ENCODE measurements at places on chromosomes 16 and 17.

GRCh38 chr16:89119661-89120141 lies 26.0 kb downstream of the ACSF3 start:
- no peak for DNase-seq

- no peak for DNase-seq
Measured at GRCh38 chr17:20281860-20282259, 185.5 kb downstream of the LGALS9B start.

- DNase-seq: no peak
Measured at GRCh38 chr16:57742543-57742942, 7.0 kb downstream of the KATNB1 start.

GRCh38 chr16:66977341-66978113 lies 10.9 kb upstream of the CES4A start:
- peak; percentile 76 for DNase-seq

GRCh38 chr17:28865946-28866752 lies 11.3 kb downstream of the ERAL1 start:
- DNase-seq: no peak

DNA sequence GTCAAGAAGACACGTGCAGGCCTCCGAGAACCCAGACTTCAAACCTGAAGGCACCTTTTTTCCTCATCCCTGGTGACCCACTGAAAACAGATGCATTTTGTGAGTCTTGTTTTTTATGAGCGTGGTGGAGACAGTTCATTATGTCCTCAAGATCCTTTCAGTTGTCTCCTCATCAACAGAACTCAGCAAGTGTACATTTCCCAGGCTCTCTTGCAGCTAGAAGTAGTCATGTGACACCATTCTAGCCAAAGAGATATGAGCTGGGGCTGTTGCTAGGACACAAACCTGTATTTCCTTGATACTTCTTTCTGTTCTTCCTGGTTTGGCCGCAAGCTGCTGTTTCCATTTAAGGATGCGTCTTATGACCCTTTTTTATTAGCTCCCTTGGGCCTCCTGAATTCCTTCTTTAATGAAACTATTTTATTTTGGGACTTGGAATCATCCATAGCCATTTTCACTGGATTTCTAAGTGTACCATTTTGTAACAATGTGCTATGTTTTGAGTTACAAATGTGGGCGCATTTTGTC lies 135.7 kb upstream of the FOXF1 start:
- no peak for DNase-seq

GRCh38 chr16:85835227-85835751 lies 35.8 kb downstream of the COX4I1 start:
- no peak for DNase-seq

DNA sequence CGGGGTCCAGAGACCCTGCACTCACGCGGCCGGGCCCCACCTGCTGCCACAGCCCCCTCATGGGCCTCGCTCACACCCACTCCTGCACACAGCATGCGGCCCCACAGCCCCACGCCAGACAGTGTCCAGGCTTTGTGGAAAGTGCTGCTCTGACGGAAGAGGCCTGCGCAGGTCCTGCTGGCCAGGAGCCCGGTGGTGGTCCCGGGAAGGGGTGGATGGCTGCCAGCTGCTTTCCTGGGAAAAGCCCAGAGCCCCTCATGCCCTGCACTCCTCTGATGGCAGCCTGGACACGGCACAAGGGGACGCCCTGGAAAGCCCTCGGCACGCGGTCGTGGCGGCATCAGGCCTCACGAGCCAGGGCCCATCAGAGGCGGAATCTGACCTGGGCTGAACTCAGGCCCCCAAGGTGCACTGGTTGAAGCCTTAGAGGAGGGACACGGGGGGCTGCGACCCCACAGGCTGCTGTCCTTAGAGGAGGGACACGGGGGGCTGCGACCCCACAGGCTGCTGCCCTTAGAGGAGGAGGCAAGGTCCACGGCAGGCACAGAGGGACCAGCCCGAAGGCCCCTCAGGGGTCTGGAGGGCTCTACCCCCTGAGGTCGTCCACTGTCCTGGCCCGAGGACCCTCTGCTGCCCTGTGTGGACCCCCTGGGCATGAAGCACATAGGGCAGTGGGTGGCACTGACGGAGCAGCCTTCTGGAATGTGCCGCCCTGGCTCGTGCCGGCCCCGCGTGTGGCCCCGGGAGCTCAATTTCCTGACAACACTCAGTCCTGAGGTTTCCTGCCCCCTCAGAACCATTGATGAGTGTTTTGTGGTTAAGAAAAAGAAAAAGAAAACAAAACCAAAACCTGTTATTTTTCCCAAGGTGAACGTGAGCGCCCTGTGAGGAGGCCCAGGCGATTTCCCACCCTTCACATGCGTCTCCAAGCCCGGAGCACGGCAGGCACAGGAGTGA lies 22.1 kb downstream of the SOX8 start:
- peak; percentile 34 for DNase-seq

DNA sequence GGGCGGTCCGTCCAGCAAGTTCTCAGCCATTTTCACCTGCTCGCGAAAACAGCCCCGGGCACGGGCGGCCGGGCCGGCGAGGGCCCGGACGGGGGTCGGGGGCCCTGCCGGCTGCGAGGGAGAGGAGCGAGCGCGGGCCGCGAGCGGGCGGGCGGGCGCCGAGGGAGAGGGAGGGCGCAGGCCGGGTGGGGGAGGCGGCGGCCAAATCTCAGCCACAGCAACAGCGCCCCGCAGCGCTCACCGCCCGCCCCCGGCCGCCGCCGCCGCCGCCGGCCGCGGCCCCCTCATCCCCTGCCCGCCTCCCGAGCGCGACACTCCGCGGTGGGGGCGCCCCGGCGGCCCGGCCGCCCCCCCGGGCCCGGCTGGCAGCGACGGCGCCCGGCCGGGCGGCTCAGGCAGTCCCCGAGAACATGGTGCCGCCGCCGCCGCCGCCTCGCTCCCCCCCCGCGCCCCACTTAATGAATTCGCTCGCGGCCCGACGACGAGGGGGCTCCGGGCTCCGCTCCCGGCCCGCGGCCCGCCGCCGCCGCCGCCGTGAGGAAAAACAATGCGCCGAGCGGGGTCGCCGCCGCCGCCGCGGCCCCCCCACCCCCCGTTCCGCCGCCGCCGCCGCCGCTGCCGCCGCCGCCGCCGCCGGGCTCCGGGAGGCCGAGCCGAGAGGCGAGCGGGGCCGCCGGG lies 487 bp downstream of the CREBBP start:
- peak; percentile 55 for DNase-seq

DNA sequence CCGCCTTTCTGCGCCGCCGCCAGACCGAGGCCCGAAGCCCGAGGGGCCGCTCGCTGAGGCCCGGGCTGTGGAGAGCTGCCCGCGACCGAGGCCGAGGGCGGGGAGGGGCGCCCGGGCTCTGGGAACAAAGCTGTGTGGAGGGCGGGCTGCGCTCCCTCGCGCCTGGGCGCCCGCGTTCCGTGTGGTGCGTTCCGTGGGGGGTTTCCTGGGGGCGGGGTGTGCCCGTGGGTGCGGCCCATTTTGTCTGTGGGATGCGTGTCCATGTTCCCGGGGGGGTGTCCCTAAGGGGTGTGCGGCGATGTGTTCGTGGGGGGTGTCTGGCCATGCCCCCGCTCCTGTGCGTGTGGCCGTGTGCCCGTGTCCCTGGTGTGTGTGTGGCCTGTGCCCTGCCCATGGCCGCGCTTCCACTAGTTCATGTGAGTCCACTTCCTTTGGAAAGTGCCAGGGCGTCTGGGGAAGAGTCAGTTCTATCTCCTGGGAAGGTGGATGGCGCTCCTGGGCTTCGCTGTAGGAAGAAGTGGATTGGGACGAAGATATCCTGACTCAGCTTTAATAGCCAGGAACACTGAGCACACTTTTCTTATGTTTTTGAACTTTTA lies 520 bp downstream of the JPT2 start:
- no peak for DNase-seq

DNA sequence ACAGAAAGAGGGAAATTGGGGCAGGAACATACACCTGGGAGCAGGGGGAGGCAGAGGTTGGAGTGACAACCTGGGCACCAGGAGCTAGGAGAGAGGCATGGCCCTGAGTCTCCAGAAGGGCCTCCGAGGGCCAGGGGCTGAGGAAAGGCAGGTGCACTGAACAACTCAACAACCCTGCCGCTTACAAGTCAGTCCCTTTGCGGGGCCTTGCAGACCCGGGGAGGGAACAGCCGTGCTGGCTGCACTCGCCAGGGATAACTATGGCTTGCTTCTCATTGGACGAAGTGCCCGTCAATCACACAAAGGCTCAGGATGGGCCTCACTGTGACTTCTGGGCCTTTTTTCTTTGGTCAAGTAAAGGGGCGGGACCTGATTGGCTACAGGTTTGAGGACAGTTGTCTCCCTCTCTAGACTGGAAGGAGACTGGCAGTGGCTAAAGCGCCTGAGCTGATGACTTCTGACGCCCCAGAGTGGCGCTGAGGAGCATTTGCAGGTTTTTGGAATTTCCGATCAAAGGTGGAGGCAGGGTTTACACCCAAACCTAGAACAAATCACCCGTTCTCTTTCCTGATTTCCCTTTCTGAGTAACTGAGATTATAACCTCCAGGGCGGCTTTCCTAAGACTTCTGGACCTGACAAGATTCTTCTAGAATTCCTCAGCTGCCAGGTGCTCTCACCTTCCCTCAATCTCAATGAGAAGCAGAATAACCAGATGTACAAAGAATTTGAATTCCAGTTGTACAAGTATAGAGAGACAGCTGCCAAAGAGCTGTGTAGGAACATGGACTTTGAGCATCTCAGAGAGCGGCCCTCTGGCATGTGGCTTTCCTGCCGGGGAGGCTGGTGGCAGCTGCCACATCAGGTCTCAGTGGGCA lies 27.6 kb upstream of the ST6GALNAC2 start:
- no peak for DNase-seq

DNA sequence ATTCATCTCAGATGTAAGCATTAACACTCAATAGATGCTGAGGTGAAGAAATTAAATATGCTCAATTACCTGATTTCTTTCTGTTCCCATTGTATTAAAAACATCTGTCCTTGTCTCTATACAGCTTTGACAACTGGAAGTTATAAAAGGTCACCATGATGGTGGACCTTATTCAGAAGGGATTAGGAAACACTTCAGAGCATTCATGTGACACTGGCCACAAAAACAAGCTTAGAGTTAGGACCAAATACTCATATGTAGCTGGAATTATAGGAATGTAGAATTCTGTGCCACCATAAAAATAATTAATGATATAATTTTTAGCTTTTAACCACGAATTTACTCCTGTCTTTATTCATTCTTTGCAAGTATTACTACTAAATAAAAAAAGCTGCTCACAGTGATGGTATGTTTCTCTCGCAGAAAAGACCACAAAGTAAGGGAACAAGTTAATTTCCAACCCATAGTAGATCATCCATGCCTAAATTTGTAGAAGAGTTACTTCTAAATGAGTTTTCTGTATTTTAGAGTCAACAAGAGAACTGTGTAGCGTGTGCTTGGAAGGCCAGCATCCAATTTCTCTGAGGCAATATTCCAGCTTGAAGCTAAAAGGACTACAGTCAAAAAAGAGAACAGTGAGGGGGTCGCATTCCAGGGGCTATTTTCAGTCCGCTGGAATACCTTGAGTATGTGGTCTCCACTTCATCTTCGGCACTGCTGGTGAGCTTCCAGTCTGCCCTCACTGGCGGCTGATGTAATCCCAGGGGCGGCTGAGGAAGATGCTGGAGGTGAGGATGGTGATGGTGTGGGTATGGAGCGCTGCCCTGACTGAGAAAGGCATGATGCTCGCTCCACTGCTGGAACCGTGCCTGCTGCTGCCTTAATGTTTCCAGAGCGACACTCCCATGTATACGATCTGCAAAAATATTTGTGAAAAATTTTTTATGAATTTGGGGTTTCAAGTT lies 63.7 kb downstream of the CACNG1 start:
- DNase-seq: no peak

DNA sequence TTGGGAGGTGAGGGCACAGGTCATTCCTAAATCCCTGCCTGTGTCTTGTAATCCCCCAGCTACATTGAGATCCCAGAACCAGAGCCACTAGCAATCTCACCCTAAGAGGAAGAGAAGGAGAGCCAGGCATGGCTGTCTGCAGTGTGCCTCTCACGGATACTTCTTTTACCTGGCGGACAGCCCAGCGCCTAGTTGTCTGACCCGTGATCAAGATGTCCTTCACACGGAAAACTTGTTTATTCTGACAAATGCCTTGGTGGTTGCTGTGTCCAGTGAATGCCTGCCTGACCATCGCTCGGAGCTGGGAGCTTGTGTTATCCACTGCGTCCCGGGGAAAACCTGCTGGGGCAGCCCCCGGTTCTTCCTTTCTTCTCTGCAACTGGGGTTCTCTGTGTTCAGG lies 140.5 kb upstream of the WSCD1 start:
- no peak for DNase-seq

- no peak for DNase-seq
Measured at GRCh38 chr16:86231321-86231995, 278.9 kb upstream of the FOXF1 start.

GRCh38 chr16:69195369-69196029 lies 8.5 kb downstream of the SNTB2 start:
- DNase-seq: no peak

- no peak for DNase-seq
Measured at GRCh38 chr17:10623737-10624338, 33.3 kb downstream of the MYH3 start.

- DNase-seq: no peak
Measured at GRCh38 chr17:78822552-78822951, 18.1 kb downstream of the USP36 start.

GRCh38 chr16:6682142-6682811 lies 650.4 kb upstream of the RBFOX1 start:
- peak; percentile 6 for DNase-seq

GRCh38 chr16:984736-985636 lies 3.4 kb downstream of the SOX8 start:
- no peak for DNase-seq

GRCh38 chr17:71963351-71963750 lies 157.5 kb upstream of the SOX9 start:
- no peak for DNase-seq

GRCh38 chr16:3988011-3988410 lies 107.5 kb upstream of the CREBBP start:
- DNase-seq: no peak
